A549 treated with CpdA at 1 μM for 4 hours (cell line): ENCODE measurements at places on chromosomes 2 and 18. TPM values are rescaled to one million over a fixed set of nuclear protein-coding genes. Genes with fewer than 3 reads are reported as not detected.

Gene M1AP
- total RNA-seq, result not detected in 5 replicates

Gene ATOH8
- 4.2 to 6.6 TPM (median 4.5 TPM) in 5 replicates for total RNA-seq

Gene FEV
- total RNA-seq, result 0.08 TPM in 1 of 5 replicates, not detected in the others

Gene GREB1L
- 1.3 to 2.6 TPM (median 2.1 TPM) in 5 replicates for total RNA-seq

Gene ABCG8
- not detected in 5 replicates for total RNA-seq

Gene MERTK
- total RNA-seq, result 1.7 to 2.1 TPM (median 1.8 TPM) in 5 replicates

Gene POTEI
- total RNA-seq, result 0.01 TPM in 1 of 5 replicates, not detected in the others

Gene KRTCAP3
- 0.37 to 1.5 TPM (median 0.70 TPM) in 5 replicates for total RNA-seq

Gene DPY30
- 102 to 113 TPM (median 108 TPM) in 5 replicates for total RNA-seq

Gene MYOM1
- total RNA-seq, result 0.11 to 0.26 TPM (median 0.16 TPM) in 5 replicates

Gene CFC1
- total RNA-seq, result not detected in 5 replicates

Gene IL1F10
- total RNA-seq, result not detected in 5 replicates

Gene VWC2L
- not detected in 5 replicates for total RNA-seq

Gene RAX
- not detected in 5 replicates for total RNA-seq

Gene LINC00305
- not detected in 5 replicates for total RNA-seq

Gene R3HDM1
- total RNA-seq, result 21.3 to 29.6 TPM (median 28.4 TPM) in 5 replicates

Gene LCLAT1
- 14.5 to 20.4 TPM (median 16.5 TPM) in 5 replicates for total RNA-seq

Gene EDAR
- 0.01 TPM in 1 of 5 replicates, not detected in the others for total RNA-seq

Gene LTBP1
- 15.2 to 27.5 TPM (median 23.9 TPM) in 5 replicates for total RNA-seq

Gene MAPRE3
- 11.6 to 14.5 TPM (median 12.1 TPM) in 5 replicates for total RNA-seq

Gene CRYGC
- total RNA-seq, result not detected in 5 replicates

Gene DNAJC5G
- not detected in 5 replicates for total RNA-seq
